ENCODE measurements at places on chromosomes 16 and 17.
A peak's percentile ranks its signal among the peaks of the same experiment; 100 is the strongest.

GRCh38 chr16:1333854-1334700, 632 bp downstream of the BAIAP3 start:
- no peak for DNase-seq

DNA sequence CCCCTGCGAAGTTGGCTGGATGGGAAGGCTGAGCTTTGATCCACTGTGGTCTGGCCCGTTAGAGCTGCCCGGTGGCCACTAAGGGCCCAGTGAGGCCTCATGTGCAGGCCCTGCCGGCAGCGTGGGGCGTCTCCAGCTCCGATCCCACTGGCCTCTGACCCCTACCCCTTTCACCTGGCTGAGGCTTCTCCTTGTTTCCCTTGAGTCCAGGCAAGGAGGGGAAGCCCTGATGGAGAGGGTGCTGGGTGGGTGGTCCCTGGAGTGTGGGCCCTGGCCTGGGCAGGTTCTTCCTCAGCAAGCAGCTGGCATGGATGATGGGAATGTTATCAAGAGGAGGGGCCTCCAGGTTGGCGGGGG, 356.8 kb downstream of the SEC14L1 start:
- no peak for DNase-seq

GRCh38 chr17:38572669-38573365, 32.9 kb downstream of the SRCIN1 start:
- DNase-seq: peak; percentile 58

DNA sequence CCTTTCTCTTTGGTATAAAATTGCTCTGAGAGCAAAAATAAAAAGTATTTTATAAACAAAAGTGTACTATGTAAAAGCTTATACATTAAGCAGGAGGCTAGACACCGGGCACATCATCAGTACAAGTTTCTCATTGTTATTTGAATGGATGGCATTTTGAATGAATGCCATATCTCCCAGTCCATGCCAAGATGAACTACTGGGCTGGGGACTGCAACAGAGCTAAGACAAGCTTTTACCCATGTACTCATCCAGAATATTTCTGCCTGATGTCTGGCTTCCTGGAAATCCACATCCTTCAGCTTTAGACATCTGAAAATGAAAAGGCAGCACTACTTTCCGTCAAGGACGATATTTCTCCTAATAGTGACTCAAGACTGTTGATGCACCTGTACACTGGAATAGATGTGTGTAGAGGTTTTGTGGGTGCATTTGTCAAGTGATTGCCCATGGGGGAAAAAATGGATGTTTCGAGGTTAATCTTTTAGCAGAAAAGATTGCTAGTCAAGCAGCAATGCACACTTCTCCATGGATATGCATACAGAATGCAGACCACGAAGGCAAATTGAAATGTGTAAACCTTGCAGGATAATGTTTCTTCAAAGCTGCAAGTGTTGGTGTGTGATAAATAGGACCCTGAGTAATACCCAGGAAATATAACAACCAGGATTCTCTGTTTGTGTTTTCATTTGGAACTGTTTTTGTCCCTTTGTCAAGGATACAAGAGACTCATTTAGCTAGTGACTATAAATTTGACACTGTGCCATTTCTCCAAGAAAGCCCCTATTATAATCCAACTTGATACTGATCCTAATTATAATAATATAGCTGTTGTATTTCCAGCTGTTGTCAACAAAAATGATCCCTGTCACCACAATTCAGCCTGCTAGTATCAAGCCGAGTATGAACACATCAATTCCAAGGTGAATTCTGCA, 173.8 kb downstream of the CDH8 start:
- peak; percentile 18 for DNase-seq

DNA sequence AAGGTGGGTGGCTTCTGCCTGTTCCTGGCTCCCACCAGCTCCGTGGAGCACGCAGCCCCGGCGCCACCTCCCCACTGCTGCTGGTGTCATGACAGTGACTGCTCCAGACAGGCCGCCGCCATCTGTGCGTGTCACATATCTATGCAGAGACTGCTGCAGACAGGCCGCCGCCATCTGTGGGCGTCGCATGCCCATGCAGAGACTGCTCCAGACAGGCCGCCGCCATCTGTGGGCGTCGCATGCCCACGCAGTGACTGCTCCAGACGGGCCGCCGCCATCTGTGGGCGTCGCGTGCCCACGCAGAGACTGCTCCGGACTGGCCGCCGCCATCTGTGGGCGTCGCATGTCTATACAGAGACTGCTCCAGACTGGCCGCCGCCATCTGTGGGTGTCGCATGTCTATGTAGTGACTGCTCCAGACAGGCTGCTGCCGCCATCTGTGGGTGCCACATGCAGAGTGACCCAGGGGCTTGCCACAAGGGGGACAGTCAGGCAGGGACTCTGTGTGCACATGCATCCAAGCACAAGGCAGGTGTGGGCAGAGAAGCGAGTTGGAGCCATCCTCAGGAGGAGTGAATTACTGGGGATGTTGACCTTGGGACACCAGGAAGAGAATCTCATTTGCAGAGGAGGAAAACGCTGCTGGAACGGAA, 3.3 kb upstream of the FN3KRP start:
- DNase-seq: no peak

- no peak for DNase-seq
Measured at GRCh38 chr17:62868723-62869122, 60.6 kb upstream of the MARCHF10 start.

DNA sequence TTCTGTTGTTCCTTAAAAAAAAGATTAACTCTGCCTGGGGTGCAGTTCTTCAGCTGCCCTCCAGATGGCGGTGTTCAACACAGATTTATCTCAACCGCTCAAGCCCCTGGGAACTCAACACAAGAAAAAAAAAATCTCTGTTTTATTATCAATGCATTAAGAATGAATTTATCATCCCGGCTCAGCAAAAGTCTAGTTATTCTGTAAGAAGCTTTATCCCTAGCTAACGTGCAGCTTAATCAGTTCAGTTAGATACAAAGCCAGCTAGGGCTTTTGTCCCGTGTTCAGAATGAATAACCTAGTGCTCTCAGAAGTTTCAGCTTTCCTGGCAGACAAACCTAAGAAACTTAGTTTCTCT, 475.9 kb upstream of the CCL2 start:
- DNase-seq: peak; percentile 19
